GOT3 (cell line): ENCODE measurements at places on chromosomes 1 and 21.

- DNase-seq: no peak
Observed at GRCh38 chr1:95402780-95403179, 168.8 kb downstream of the RWDD3 start.

DNA sequence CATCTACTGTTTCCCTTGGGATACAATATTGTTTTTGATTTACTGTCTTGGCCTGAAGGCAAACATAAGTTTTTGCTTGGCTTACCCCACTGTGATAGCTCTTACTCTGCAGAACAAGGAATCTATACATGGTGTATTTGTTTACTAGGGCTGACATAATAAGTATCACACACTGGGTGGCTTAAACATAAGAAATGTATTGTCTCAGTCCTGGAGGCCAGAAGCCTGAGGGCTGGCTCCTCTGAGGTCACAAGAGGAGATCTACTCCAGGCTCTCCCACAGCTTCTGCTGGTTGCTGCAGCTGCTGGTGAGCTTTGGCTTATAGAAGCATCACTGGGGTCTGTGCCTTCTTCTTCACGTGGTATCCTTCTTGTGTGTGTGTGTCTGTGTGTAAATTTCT lies 30.7 kb upstream of the IGSF5 start:
- no peak for DNase-seq

DNA sequence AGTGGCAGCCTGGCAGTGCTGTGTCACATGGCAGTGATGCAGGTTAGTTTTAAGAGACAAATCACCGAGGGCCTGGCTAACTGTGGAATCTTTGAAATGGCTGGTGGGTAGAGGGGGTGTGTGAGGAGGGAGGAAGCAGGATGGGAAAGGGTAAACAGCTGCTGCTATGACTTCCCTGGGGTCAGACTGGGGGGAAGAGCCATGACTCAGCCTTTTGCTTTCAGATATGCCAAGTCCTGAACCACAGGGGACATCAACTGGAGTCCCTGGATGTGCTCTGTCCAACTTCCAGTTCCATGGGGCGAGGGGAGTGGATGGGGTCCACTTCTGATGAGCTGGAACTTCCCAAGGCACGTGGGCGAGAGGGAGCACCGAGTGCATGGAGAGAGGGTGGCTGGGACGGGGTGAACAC lies 121.1 kb upstream of the ADAR start:
- DNase-seq: no peak

GRCh38 chr1:18535391-18536210 lies 54.9 kb downstream of the KLHDC7A start:
- DNase-seq: no peak

- DNase-seq: peak; percentile 31
Observed at GRCh38 chr1:2381741-2382620, 9.4 kb downstream of the MORN1 start.

DNA sequence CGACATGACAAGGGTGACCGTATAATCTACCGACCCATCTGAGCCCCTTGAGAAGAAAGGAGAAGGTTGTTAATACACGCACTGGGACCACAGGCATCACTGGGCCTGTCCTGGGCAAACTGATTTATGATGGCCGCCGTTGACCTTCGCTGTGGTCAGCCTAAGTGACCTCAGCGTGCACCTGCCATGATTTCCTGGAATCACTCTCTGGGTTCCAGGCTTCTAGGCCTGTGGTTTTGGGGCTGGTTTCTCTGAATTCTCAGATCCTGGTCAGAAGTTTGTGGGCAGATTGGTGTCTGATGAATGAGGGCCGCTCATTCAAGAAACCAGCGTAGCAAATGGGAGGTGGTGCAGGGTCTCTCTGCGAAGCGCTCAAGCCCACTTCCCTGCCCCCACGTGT lies 64.0 kb downstream of the SIK1 start:
- no peak for DNase-seq

DNA sequence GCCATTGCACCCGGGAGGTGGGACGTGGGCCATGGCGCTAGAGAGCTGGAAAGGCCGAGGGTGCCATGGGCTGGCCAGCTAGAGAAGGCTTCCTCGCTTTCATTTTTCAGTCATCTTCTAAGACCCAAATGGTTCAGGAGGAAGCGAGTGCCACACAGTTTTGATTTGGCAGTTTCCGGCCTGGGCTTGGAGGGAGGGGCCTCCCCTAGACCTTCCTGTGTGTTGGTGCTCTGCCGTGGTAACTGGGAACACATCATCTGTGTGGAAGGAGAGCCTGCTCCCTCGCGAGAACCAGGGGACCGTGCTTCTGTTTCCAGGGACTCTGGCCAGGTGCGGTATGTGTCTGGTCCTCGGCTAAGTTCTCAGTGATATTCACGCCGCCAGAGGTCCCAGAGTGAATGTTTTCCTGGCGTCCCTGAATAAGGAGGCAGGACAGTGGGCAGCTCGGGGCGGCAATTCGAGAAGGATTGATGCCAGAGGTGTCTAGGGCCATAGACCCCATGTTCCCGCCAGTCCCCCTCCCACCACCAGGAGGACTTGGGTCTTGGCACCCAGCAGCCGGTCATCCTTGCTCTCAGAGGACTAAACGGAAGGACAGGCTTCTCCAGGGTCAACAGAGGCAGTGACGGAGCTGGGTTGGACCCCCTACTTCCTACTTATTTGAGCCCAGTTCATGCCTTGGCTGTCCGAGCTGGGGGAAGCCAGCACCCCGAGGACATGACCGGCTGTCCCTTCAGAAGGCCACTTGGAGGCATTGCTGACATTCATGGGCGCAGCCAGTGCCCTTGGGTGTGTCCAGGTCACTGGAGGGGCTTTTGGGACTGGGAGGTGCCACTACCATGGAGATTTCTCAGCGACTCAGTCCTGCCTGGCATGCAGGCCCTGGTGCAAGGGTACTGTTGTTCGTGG lies 2.7 kb upstream of the NPHP4 start:
- no peak for DNase-seq

GRCh38 chr21:16538936-16539440 lies 809.2 kb downstream of the USP25 start:
- no peak for DNase-seq

GRCh38 chr1:64900916-64901315 lies 65.4 kb downstream of the JAK1 start:
- DNase-seq: no peak

DNA sequence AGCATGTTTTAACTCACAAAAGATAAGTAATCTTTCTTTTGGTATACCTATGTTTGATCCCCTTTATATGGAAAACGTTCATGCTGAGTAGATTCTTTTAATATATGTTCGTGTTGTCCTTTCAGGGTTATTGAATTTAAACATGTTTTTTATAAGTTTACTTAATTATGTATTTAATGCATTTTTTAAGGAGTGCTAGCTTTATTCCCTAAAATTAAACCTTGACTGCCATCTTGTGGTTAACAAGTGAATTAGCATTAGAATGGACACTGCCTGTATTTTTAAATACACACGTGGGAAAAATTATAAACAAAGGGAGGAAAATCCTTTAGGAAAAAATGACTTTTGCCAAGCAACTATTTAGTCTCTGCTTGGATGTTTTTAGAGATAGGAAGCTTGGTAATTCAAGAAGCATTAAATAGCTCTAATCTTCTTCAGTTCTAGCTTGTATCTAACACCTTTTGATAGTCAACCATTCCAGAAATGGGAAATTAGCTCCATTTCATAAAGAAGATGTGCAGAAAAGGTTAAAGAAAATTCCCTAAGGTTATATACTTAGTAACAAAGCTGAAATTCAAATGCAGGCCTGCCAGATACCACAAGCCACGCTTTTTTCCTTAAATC lies 43.0 kb downstream of the UBE2U start:
- DNase-seq: no peak

GRCh38 chr1:109296782-109297181 lies 10.0 kb downstream of the MYBPHL start:
- DNase-seq: no peak

GRCh38 chr21:34986561-34987500 lies 62.3 kb downstream of the RUNX1 start:
- DNase-seq: no peak

GRCh38 chr1:57795886-57796285 lies 372.0 kb upstream of the DAB1 start:
- DNase-seq: no peak

DNA sequence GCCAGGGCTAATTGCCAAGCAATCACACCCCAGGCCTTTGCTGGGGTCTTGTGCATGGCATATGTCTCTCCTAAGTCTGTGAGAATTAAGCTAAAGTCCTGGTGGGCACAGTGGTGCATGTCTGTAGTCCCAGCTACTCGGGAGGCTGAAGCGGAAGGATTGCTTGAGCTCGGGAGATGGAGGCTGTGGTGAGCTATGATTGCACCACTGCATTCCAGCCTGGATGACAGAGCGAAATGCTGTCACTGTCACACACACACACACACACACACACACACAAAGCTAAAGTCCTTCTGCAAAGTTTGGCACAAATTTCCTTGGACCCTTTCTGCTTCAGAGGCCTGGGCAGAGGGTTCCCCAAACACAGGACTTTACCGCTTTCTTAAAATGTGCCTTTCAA lies 31.3 kb upstream of the DNAJC11 start:
- DNase-seq: no peak

DNA sequence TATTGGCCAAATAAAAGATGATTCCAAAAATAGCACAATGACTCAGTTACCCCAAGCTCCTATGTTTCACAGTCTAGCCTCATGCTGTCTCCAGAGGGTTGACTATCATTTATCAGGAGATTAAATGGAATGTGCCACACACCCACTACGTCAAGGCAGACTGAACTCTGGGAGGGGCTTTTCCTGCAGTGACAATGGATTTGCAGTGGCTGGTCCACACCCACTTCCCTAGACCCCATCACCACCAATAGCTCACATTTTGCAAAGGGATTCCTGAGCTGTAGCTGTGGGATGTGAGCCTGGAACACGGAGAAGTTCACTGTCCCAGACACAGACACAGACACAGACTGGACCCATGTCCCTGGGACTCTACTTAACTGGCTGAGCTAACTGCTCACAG lies 77.1 kb downstream of the HLCS start:
- DNase-seq: no peak
